Activated T-helper 2 cell treated with anti-CD3 and anti-CD28 coated beads, Interferon-gamma antibody, Interleukin-2, Interleukin-4, amounts not matched to agents 10 μg/mL and 5 μg/mL and 100 μg/mL, durations not matched to agents 14 hours and 24 hours and 36 hours (primary cell): ENCODE measurements at places on chromosomes 2 and 18. TPM values are rescaled to one million over a fixed set of nuclear protein-coding genes. Genes with fewer than 3 reads are reported as not detected.

The OTX1 gene
- not detected in 2 replicates for total RNA-seq

GRCh38 chr2:126719833-126720351 is 63.9 kb downstream of the GYPC start:
- no peak for DNase-seq

The AQP12B gene
- not detected in 2 replicates for total RNA-seq

GRCh38 chr2:58419983-58420382 is 178.9 kb upstream of the FANCL start:
- DNase-seq: no peak

The SNED1 gene
- total RNA-seq: 1.5 and 1.7 TPM in 2 replicates

GRCh38 chr2:238841542-238842164 is 6.2 kb upstream of the TWIST2 start:
- DNase-seq: no peak

- DNase-seq: peak; percentile 43
These were observed 401.2 kb downstream of the GALR1 start for GRCh38 chr18:77650799-77651385.

DNA sequence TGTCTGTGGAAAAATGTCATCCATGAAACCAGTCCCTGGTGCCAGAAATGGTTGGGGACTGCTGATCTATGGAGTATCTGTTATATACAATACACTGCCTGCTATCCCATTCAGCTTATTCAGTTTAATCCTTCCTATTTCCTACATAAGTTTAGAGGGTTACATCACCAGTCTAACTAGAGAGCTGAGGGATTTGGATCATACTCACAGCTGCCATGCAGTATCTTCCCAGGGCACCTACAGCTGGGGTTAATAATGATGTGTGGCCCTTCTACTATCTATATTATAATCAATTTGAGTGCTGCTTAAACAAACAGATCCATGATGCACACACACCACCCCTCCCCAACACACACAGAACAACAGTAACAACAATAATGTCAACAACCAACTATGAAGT is 524.0 kb downstream of the LRRTM4 start:
- DNase-seq: no peak

The CDH19 gene
- not detected in 2 replicates for total RNA-seq

GRCh38 chr2:26535663-26536275 is 57.8 kb upstream of the OTOF start:
- no peak for DNase-seq

The CXCR1 gene
- not detected in 2 replicates for total RNA-seq

The CDK5R2 gene
- total RNA-seq: not detected in 2 replicates

DNA sequence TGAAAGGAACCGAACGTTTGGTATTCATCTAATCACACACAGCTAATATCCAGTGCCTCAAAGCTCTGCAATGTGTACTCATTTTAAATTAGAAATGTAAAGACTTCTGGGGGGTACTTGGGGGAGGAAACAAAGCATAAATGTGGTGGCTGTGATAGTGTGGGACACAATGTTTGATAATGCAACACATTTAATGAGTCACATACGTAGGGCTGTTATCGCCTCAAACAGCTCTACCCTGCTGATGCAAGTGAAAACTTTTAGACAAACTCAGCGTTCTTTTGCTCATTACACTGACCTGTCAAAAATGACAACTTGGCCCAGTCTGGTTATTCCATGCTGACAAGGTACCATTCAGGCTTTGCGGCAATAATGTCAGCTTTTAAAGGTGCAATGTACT is 1227.1 kb upstream of the CELF4 start:
- DNase-seq: no peak

- DNase-seq: peak; percentile 34
These were observed 1.7 kb upstream of the POLR2D start for GRCh38 chr2:127859712-127860085.

- DNase-seq: no peak
These were observed 590.8 kb upstream of the PKDCC start for GRCh38 chr2:41457026-41457425.

DNA sequence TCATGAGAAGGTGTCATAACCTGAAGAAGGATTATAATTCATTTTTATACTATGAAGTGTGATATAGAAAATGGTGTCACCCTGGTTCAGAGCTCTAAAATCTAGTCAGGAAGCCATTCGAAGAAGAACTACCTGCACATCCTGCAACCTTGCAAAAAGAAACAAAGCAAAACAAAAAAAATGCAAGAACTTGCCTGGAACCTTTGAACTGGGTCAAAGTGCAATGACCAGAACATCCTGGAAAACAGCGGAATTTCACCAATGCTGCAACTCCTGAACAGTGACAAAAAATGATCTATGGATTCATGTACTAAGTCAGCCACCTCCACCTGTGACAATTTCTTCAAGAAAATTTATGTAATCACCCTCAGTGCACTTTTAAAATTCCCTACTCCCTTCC is 1083.3 kb upstream of the GYPC start:
- DNase-seq: no peak

DNA sequence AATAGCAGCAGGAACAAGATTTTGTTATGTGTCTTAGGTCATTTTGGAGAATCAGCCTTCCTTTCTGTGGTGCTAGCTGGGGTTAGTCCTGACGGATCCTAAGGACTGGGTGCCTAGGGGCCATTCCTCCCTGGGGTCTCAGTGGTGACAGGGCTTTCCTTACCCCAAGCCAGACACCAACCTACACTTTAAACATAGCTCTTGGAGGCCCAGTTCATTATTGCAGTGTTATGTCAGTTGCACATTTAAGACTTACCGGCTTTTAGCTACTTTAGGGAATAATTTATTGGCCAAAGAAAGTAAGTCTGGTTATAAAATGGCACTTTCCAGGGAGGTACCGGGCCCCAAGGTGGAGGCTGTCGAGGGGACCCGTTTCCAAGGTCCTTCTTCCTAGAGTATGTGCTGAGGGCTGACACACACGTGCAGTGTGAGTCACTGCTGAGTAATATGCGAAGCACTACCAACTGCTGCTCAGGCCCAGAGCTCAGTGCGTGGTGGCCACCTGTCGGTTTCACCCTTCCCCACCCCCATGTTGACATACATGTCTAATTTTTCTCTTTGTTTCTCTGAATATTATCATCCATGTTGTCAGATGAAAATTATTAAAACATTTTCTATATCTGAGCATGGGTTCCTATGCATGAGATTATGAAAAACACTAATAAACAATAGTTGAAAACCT is 37.0 kb upstream of the GRHL1 start:
- DNase-seq: no peak

- DNase-seq: no peak
These were observed 70.0 kb upstream of the TAF1B start for GRCh38 chr2:9772999-9773902.

The MC5R gene
- total RNA-seq: not detected in 2 replicates

DNA sequence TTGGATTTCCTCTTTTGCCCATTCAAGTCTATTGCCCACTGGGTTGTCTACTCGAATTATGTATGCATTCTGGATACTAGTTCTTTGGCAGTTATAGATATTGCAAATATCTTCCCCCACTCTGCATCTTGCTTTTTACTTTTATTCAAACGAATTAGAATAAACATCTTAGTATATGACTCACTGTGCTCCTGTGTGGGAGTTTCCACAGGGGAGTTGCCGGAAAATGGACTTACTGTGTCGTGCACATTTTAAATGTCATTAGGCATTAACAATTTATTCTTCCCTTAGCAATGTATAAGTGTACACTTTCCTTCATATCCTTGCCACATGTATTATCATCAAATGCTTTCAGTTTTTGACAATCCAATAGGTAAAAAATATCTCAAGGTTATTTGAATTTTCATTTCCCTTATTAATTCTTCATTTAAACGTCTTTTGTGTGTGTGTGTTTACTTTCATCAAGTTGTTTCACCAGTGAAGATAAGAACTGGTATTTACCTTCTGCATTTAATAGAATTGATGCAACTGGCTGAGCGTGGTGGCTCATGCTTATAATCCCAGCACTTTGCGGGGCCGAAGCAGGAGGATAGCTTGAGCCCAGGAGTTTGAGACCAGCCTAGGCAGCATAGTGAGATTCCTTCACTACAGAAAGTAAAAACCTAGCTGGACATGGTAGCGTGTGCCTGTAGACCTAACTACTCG is 4.6 kb upstream of the UGT1A5 start:
- DNase-seq: no peak

DNA sequence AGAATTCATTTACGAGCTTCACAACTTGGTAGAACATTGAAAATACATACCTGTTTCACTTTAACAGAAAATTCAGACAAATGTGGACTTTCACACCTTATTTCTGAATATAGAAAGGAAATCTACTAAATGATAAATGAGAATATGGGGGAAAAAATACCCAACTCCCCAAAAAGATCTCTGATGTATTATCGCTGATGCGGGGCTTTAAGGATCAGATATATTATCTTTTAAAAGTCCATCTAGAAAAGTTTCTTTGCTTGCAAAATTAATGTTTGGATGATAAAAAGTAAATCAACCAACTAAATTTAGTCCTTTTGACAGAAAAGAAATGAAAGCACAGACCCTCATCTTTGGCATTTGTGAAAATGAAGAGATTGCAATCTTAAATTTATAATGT is 540.1 kb upstream of the CHAC2 start:
- DNase-seq: no peak

DNA sequence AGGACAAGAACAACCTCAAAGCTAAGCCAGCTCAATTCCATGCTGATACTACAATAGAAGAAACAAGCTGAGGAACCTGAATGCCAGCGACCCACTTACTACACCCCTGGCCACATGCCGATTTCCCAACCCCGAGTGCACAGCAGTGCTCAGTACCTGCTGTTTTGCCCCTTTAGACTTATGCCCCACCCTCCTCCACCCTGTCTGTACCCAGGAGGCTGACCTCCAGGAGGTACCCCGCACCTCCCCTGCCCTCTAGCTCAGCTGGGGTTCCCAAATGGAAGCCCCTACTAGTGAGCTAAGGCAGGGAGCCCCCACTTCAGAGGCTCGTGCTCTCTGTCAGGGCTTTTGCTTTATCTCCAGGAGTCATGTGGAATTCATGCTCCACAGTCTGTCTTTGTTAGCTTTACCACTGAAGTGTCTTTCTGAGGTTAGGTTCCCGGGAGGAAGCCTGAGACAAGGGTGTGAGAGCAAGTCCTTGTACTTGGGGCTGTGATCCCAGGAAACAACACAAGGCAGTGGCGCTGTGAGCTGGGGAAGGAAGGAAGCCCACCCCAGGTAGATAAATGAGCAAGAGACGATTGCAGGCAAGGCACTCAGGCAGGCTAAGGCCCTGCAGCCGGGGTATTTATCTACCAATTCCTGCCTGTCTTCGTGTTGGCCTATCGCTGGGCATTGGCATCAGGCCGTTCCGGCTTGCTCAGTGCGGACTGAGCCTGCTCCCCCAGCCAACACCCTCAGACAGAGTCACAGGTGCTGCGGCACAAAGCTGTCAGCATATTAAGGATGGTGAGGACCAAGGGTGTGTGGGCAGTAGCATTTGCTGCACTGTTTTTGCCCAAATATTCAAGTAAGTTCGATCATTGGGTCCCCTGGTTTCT is 220.5 kb downstream of the CYP26B1 start:
- no peak for DNase-seq
